Smooth muscle cell of trachea (primary cell): ENCODE measurements at places on chromosomes 16 and 17. TPM values are rescaled to one million over a fixed set of nuclear protein-coding genes. Genes with fewer than 3 reads are reported as not detected.

Gene KRTAP2-2
- total RNA-seq = not detected in 2 replicates

Gene KRT39
- total RNA-seq = not detected in 2 replicates

Gene RGS11
- total RNA-seq = 1.9 and 10.6 TPM in 2 replicates

Gene MEAK7
- total RNA-seq = 19.8 and 20.7 TPM in 2 replicates

Gene TAC4
- not detected in 2 replicates for total RNA-seq

Gene UNC119
- total RNA-seq = 18.0 and 43.2 TPM in 2 replicates

Gene PLCG2
- total RNA-seq = 0.83 and 1.2 TPM in 2 replicates

Gene ACSM2A
- total RNA-seq = not detected in 2 replicates

Gene KRT28
- total RNA-seq = not detected in 2 replicates

Gene RABEP1
- total RNA-seq = 54.0 and 59.9 TPM in 2 replicates

Gene TNFRSF13B
- not detected in 2 replicates for total RNA-seq

Gene RNU2-1
- not detected in 2 replicates for total RNA-seq

Gene FBXL16
- total RNA-seq = 0.17 and 0.29 TPM in 2 replicates

Gene C1QTNF8
- total RNA-seq = not detected in 2 replicates

Gene JPH3
- not detected in 2 replicates for total RNA-seq

Gene INO80E
- total RNA-seq = 19.7 and 26.9 TPM in 2 replicates

Gene SMPD3
- total RNA-seq = 0.33 TPM in 1 of 2 replicates, not detected in the other

Gene BANP
- 30.5 and 30.8 TPM in 2 replicates for total RNA-seq

Gene PDIA2
- not detected in 2 replicates for total RNA-seq

Gene KRT40
- total RNA-seq = not detected in 2 replicates

Gene IL21R
- total RNA-seq = 0.83 and 2.2 TPM in 2 replicates

Gene CDH15
- total RNA-seq = 0.29 and 0.66 TPM in 2 replicates

Gene ENGASE
- 11.2 and 14.6 TPM in 2 replicates for total RNA-seq

Gene FAM83G
- 10.6 and 15.9 TPM in 2 replicates for total RNA-seq

Gene MYH4
- not detected in 2 replicates for total RNA-seq
